ENCODE measurements at places on chromosomes 3 and 15.

DNA sequence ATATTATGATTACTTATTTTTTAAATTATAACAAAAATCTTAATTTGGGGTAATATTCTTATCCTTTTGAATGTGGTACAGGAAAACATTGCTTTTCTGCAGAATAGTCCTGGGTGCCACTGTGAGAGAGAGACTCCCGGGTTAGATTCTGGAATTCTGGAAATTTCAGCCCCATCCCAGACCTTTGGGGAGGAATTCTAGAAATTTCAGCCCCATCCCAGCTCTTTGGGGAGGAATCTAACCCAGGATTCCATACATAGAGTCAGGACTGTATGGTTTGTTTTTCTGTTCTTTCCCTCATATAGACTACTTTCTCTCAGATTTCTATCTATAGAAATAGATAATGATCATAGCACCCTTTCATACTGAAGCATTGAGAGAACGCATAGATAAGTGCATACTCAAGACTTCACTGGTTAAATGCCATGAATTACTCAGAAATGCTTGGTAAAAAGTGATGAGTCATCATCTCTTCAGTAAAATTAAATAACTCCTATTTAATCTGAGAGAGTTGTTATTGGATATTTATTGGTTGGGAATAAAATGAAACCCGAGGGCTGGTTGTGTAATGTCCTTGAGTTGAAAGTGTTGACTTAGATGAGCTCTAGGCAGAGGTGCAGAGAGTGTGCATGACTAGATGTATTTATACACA is 8.3 kb downstream of the EIF2AK4 start:
- DNase-seq = no peak

GRCh38 chr3:133803469-133803868 is 2.1 kb upstream of the SRPRB start:
- DNase-seq = no peak

DNA sequence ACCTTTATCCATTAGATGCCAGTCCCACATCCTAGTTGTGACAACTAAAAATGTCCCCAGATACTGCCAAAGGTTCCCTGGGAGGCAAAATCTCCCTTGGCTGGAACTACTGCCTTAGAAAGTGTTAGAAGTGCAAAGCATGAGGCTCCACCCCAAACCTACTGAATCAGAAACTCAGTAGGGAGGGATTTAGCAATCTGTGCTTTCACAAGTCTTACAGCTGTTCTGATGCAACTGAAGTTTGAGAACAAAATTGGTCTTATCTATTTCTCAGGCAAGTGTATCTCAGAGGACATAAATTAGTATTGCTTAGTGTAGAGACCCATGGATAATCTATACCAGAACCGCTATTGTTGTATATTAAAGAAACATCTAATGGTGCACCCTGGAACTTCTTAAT is 70.2 kb downstream of the CLDN1 start:
- no peak for DNase-seq

- no peak for DNase-seq
Measured at GRCh38 chr3:189778340-189778950, 147.3 kb downstream of the TP63 start.

DNA sequence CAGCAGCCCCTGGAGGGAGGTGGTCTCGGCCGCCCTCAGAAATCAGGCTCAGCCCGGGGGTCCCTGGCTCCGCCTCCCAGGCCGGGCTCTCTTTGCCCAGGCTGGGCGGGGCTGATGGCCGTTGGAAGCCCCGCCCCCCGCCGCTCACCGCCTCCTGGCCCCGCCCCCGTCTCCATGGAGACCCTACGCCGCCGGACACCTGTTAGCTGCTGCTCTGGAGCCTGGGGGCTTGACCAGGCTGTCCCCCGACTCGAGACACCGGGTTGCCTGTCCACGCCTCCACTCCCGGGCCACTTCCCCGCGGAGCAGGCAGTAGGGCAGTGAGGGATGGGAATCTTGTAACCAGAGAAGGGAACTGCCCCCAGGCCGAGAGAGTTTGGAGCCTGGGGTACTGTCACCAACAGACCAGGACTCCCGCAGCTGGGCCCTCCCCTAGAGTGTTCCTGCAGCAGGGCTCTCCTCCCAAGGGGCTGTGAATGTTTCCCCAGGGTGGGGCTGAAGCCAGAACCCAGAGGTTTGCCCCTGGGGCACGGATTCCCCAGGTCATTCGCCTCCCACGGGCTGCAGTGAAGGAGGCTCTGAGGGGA is 27.8 kb upstream of the RPL32 start:
- no peak for DNase-seq

Measured in DND-41 (cell line).